ENCODE measurements at places on chromosomes 12 and 14.

- DNase-seq: no peak
These were observed 52.6 kb downstream of the EEA1 start for GRCh38 chr12:92876496-92876895.

DNA sequence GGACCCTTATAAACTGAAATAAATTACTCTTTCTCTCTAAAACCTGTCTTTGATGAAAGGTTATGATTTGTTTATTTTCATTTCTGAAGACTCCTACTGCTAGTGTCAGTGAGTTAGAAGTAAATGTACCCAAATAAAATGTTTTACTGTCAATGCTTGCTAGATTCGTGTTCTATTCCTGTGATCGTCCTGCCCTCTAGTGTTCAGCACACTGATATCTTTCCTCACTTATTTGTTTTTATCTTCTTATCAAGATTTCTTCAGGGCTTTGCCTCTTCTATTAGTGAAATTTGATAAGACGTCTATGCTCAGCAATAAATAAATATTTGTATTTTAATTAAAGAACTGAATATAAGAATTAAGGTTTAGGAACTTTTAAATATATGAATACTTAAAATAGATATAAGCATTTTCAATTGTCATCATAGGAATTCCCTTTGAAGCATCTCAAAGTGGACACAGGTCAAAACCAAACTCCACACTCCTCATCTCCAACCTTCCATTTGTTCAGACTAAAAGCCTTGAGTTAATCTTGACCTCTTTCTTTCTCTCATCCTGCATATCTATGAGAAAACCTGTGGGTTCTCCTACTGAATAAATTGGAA lies 75.8 kb downstream of the C12orf50 start:
- DNase-seq: peak; percentile 70

DNA sequence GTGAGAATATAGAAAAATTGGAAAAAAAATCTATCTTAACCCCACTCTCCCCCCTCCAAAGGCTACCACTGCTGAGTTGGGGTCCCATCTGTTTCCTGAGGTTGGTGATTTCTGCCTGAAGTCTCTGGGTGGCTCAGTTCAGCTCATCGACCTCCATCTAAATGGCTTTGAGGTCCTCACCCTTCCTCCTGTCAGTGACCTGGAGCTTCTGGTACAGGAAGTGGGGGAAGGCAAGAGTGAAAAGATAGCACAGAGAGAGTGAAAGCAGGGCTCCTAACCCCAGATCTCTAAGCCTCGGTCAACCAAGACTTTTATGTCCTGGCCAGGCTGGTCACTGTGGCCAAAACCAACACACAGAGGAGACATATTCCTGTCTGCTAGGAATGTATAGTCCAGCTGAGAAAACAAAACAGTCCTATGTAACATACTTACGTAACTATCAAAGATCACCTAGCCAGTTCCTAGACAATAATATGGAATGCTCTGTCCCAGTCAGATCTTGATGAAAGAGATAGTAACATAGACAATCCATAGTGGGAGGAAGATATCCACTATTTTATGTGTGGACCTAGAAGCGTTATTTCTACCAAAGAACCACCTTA lies 12.3 kb upstream of the KRT73 start:
- DNase-seq: no peak

- no peak for DNase-seq
These were observed 51.3 kb downstream of the AMN start for GRCh38 chr14:102973706-102974285.

DNA sequence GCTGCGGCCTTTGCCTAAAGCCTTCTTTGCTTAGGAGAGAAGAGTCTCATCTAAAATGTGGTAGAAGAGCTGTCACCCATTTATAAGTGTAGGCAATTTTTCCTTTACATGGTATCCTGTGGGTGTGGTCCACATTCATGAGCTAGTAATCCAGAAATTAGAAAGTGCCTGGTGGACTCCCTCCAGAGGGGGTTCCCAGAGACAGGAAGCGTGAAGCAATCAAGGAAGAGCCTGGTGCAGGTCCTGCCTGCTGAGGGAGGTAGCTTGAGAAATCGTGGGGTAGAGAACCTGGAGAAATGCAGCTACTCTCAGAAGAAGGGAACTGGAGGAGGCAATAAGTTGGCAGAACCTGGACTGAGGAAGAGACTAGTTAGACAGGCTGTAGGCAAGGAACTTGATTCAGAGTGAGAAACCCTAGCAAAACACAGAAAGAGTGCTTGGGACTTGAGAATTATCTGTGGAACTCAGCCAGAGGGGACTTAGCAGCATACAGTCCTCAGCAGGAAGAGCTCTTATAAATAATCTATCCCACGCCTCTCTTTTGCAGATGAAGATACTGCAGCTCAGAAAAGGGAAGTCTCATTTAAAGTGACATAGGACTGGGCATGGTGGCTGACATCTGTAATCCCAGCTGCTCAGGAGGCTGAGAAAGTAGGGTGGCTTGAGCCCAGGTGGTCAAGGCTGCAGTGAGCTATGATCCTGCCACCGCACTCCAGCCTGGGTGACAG lies 182.4 kb upstream of the CCND2 start:
- no peak for DNase-seq

DNA sequence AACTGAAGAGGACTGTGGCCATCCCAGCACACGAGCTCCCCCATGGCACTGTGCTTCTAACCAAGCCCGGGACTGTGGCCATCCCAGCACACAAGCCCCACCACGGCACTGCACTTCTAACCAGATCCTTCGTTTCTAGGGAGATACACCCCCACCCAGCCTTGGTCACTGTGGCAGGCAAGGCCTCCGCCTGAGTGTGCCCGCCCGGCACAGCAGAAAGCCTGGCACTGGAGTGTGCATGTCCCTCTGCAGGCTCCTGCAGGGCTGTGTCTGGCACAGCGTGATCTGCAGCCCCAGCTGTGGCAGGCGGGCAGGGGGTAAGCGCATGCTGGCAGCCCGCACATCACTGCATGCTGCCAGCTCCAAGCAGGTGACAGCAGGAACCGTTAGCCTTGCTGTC lies 49.8 kb downstream of the CCDC85C start:
- no peak for DNase-seq

- DNase-seq: no peak
These were observed 293.3 kb upstream of the TMPO start for GRCh38 chr12:98222135-98222534.

DNA sequence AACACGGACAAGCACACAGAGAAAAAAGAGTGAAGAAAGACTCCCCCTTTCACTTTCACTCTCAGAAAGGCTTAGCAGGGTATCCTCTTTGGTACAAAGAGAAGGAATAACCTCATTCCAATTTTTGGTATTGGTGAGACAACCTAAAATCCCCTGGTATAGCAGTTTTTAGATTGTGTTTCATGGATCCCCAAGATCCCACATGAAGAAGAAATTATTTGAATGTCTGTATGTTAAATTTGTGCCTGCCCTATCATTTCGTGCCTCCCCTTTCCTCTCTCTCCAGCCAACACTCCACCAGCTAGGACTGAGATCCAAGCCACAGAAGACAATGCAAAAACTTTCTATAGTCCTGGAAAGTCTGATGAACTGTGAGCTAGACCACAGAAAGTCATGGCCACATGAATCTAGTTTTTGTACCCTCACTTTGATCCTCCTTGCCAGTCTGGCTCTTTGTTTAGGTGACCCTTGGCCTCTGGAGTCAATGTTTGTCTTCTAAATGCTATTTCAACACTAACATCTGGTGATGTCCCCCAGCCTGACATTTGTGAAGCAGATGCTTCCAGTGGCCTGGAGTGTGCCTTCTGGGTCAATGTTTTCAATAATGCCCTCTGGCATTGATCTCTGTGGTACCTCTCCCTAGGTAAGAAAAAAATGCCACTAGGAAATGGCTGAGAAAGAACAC lies 181.9 kb upstream of the BMP4 start:
- no peak for DNase-seq

DNA sequence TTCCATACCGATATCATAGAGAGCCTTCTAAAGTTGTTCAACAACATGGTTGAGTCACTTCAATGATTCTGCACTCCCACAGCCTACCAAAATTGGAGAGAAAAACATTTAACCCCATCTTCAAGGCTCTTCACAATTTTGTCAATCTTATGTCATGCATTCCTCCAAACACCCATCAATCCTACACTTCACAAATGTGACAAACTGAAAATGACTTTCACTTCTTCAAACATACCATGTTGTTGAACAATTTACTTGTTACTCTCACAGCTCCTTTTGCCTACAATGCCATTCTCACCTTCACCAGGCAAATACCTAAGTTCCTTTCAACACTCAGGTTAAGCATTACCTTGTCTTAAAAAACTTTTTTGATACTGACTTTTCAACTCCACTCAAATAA lies 88.0 kb downstream of the OSBPL8 start:
- DNase-seq: no peak

GRCh38 chr12:2481951-2482350 lies 312.8 kb upstream of the FKBP4 start:
- no peak for DNase-seq

GRCh38 chr12:48813465-48814261 lies 4.6 kb upstream of the CACNB3 start:
- DNase-seq: no peak

GRCh38 chr14:87461704-87462103 lies 531.3 kb downstream of the GALC start:
- no peak for DNase-seq

DNA sequence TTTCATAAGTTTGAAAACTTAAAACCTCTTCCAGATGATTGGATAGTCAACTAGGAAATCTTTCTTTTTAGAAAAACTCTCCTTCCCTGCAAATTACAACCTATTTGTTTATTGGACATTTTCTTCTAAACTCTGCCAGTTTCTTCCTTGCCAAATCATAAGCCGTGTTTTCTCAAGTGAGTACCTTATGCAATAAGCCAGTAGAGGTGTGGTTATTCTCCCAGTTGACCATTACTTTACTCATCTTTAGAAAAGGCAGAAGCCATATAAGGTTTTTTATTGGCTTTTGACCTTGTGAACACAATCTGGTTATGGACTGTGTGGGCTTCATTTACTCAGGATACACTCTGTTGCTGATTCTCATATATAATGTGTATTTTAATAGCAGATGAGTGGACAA lies 14.6 kb downstream of the ACTR6 start:
- DNase-seq: no peak

DNA sequence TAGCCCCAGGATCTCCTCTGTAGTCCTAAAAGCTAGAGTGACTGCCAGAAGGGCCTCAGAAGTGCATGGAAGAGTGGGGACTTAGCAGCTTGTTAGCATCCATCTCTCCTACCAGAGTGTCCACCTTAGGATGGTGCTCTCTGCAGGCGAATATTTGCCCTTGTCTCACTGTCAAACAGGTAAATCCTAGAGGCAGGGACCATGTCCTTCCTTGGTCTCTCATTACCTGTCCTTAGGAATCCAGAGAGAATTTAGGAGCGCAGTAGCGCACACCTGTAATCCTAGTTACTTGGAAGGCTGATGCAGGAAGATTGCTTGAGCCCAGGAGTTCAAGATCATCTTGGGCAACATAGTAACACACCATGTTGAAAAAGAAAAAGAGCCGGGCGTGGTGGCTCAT lies 21.4 kb downstream of the AGAP2 start:
- DNase-seq: no peak

- DNase-seq: no peak
These were observed 40.0 kb upstream of the DAAM1 start for GRCh38 chr14:59148334-59148900.

- no peak for DNase-seq
These were observed 5.0 kb upstream of the CCDC198 start for GRCh38 chr14:57498659-57499058.

- no peak for DNase-seq
These were observed 20.1 kb upstream of the KRT7 start for GRCh38 chr12:52212701-52213563.

- DNase-seq: peak; percentile 38
These were observed 442 bp downstream of the FLVCR2 start for GRCh38 chr14:75578786-75579337.

DNA sequence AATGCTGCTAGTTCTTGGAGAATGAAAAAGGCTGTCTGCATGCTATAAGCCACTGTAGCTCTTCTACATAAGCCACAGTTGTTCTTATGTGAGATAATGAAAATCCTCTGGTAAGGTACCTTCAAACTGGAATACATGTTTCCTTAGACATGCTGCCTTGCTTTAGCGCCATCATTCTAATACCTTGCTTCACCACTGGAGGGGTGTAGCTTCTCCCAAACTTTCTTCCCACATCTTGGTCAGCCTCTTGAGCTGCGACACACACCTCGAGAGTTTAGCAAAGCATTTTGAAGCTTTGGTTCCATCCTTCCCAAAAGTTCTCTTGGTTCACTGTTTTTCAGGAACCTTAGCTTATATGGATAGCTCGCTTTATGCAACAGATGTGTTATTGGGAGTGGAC lies 69.5 kb downstream of the NKX2-1 start:
- no peak for DNase-seq

DNA sequence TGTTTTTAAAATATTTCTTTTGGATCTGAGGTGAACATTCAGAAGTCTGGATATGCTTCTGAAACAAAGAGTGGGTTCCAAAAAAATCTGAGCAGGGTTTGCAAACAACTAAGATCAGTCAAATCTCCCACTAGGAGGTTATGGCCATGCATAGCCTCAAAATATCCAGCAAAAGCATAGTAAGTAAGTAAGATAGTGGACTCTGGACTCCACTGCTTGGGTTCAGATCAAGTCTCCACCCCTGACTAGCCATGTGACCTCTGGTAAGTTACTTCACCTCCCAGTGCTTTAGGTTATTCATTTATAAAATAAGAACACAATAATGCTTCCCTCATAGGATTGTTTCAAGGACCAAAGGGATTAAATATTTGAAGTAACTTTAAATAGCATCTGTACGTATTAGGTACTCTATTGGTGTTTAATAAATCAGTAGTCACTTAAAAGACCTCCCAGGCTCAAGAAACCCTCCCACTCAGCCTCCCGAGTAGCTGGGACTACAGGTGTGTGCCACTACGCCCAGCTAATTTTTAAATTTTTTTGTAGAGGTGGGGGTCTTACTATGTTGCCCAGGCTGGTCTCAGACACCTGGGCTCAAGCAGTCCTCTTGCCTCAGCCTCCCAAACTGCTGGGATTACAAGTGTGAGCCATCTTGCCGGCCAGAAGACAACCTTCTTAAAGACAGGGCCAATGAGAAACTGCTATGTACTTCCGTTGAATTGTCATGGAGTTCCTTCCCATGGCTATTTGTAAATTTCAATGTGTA lies 95.7 kb upstream of the SOX5 start:
- no peak for DNase-seq

GRCh38 chr12:57782243-57782607 lies 362 bp upstream of the TSFM start:
- no peak for DNase-seq

DNA sequence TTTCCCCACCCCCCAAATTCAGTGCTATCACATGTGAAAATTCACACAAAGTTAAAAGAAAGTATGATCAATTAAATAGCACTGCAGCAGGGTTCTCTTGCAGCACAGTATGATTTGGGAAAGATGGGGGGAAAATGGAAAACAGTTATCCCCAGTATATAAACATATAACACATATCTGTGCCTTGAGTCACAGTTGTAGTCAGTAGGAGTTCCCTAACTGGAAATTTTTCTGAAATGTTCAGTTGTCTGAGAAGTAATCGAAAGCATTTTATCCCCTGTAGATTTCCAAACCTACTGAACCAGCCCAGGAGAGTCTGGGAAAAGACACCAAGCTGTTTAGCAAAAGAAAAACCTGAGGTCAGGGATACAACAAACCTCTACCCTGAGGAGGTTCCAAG lies 47.0 kb downstream of the C12orf50 start:
- DNase-seq: no peak

GRCh38 chr12:510071-510825 lies 50.5 kb downstream of the B4GALNT3 start:
- peak; percentile 9 for DNase-seq

Measured in RKO (cell line).